ENCODE measurements at places on chromosomes 16 and 17. TPM values are rescaled to one million over a fixed set of nuclear protein-coding genes. Genes with fewer than 3 reads are reported as not detected.

KRT9 gene
- total RNA-seq, result not detected

CRYM gene
- 6.8 TPM for total RNA-seq

SPATA32 gene
- total RNA-seq, result not detected

CCDC43 gene
- total RNA-seq, result 17.1 TPM

SALL1 gene
- total RNA-seq, result not detected

EVI2B gene
- total RNA-seq, result 0.76 TPM

MYCBPAP gene
- total RNA-seq, result 2.5 TPM

NQO1 gene
- 16.2 TPM for total RNA-seq

TBC1D3C gene
- total RNA-seq, result not detected

CIITA gene
- total RNA-seq, result 96.5 TPM

GRCh38 chr16:77594799-77595596 is 127.3 kb upstream of the NUDT7 start:
- no peak for DNase-seq

- no peak for DNase-seq
Observed at GRCh38 chr16:65600629-65601028, 478.8 kb upstream of the CDH11 start.

DNA sequence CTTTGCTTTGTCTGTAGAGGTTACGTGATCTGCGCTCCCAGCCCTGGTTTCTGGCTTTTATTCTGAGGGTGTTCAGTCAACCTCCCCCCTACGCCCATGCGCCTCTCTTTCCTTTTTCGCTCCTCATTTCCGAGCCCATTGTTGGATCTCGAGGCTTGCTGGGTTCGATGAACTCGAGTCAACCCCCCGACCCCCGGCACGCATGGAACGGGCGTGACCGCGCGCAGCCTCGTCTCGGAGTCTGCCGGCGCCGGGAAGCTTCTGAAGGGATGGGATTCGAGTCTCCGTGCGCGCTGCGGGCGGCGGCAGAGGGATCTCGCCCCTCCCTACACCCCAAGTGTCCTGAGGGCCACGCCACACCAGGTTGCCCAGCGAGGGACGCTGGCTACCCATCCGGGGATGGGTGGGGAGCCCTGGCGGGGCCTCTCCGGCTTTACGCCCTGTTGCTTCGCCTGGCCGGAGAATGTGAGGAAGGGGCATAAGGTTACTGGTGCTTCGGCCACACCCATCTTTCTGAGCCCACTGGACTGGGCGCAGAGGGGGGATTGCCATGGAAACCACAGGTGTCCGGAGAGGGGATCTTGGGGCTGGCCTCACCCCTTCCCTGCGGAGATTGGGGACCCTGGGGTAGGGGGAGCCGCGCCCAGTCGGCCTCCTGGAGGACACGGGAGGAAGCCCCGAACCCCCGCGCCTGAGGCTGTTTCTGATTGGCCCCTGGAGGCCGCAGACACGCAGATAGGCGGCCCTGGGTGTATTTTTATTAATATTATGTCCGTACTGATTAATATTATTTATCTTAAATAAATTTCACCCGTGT is 1.8 kb downstream of the MAPT start:
- no peak for DNase-seq

DNA sequence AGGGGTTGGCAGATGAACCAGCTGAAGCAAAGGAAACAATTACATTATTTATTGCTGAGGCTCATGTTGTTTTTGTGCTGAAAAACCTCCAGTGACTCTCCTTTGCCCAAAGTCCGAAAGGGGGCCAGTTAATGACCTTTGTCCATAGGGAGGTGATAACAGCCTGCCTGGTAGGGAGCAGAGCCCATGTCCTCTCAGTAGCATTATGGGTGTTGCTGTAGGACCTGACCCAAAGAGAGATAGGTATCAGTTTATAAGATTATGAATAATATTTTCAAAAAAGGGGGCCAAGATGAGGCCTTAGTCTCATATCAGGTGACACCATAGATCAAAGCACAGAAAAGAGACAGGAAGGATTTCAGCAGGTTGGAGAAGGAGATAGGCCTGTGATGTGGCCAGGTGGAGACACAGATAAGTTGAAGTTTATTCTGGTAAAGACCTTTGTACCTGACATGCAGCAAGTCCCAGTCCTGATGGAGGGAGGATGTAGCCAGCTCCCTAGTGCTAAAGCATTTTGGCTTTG is 55.1 kb downstream of the CENPV start:
- no peak for DNase-seq

- peak; percentile 70 for DNase-seq
Observed at GRCh38 chr16:9437115-9437514, 345.7 kb downstream of the HAPSTR1 start.

DNA sequence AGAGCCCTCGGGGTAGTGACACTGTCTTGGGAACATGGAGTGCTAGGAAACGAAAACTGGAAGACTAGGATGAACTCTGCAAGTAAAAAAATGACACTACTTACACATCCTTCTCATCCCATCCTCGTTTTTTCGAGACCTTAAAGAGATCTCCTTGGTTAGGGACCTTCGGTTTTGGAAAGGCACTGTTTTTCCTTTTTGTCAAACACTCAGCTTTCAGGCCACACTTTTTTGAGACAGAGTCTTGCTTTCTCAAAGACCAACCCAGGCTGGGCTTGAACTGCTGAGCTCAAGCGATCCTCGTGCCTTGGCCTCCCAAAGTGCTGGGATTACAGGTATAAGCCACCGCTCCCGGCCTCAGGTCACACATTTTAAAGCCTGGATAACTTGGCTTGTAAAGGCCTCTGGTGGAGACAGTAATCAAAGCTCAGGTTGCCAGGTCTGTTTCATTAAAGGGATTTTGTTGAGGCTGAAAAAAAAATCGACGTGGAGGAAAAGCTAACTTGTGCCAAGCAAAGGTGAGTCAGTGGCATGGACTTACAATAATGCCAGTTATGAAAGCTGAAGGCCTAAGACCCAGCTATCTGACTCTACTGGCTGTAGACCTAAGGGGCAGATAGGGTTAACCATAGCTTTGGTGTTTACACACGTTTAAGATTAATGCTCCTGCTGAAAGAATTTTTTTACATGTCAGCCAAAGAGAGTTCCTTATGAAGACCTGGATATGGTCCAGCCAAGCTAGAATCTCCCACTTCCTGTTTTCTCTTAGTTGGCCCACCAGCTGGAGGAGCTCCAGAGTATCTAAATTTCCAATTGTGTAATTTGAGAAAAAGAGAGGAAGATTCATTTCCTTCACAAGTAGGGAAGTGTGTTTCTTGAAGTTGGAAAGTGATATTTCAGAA is 823 bp downstream of the NBR1 start:
- DNase-seq, result peak; percentile 63

- no peak for DNase-seq
Observed at GRCh38 chr16:4452674-4453073, 21.8 kb downstream of the NMRAL1 start.

DNA sequence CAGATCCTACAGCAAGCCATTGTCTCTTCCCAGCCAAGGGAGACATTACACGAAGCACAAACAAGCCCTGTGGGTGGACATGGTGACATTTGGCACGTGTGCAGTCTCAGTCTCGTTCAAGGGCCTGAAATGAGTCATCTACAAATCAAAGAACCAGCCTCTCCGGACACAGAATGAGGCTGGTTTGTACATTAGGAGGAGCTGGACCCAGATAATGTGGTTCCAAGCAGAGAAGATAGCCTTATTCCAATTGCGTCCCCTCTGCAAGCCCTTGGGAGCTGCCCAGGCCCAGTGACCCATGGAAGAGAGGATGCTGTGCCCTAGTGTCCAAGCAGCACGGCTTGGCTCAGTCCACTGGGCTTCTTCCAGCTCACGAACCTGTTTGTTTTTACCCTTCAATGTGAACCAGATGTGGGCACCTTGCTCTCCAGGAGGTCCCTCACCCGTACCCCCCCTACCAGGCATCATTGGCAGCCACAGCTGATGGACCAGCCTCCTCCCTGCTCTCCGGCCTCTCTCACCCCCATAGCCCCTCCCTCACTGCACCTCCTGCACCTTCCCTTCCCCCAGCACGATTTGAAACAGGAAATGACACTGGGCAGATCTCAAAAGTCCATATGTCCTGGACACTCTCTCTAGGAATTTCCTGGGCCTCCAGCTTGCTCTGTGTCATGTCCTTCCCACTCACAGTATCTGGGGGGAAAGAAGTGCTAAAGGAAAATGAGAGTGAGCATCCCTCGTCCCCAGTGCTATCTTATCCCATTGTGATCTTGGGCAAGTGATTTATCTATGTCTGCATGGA is 26.2 kb downstream of the KPNA2 start:
- no peak for DNase-seq

- DNase-seq, result peak; percentile 85
Observed at GRCh38 chr17:34171245-34171818, 83.8 kb upstream of the CCL2 start.

DNA sequence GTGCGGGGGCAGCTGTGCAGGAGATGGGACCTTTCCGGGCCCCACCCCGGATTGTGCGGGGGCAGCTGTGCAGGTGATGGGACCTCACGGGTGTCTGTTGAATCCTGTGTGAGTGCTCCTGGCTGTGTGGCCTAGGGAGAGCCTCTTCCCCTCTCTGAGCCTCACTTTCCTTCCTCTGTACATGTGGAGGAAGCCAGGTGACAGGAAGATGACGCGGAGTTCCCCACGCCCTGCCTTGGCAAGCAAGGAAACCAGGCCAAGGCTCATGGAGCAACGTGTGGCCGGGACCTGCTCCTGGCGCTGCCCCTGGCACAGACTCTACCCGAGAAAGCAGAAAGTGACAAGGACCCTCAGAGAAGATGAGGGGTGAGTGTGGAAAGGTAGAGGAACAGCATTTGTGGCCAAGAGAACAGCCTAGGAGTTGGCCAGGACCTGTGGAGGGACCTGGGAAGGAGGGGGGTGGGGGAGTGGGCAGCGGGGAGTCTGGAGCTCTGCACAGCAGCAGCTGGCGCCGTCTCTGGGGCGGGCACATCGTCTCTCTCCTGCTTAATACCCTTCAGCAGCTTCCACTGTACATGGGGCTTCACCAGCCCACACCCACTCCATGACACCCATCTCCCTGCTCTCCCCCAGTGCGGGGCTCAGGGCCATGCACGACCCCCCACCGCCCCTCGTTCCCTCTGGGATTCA is 38.4 kb upstream of the PABPN1L start:
- no peak for DNase-seq

DNA sequence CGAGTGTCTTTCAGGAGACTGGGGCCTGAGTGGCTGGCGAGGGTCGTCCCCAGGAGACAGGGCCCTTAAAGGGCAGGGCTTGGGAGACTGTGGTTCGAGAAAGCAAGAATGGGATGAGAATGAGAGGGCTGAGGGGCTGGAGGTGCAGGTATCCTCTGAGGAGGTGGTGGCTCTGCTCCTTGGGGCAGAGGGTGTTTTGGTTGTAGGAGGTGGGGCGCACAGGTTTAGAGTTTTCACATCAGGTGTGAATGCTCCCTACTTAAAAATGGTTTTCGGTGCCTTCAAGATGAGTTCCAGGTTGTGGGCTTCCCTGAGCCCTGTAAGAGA is 430 bp downstream of the BCAS3 start:
- DNase-seq, result peak; percentile 46

DNA sequence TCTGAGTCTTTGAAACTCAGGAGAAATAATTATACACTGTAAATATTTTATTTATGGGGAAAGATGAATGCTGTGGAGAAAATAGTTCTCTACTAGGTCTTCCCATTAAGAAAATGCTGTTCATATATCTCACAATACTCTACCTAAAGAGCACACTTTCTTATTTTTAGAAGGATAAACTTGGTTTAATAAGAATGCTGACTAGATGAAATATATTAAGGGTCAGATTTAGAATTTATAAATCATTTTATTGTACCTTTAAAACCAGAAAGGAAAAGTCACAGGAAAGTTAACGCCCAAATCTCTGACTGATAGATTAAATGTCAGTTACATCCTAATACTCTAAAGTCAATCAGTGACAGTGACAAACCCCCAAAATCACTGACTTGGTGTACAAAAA is 48.7 kb downstream of the SLC6A4 start:
- DNase-seq, result no peak

DNA sequence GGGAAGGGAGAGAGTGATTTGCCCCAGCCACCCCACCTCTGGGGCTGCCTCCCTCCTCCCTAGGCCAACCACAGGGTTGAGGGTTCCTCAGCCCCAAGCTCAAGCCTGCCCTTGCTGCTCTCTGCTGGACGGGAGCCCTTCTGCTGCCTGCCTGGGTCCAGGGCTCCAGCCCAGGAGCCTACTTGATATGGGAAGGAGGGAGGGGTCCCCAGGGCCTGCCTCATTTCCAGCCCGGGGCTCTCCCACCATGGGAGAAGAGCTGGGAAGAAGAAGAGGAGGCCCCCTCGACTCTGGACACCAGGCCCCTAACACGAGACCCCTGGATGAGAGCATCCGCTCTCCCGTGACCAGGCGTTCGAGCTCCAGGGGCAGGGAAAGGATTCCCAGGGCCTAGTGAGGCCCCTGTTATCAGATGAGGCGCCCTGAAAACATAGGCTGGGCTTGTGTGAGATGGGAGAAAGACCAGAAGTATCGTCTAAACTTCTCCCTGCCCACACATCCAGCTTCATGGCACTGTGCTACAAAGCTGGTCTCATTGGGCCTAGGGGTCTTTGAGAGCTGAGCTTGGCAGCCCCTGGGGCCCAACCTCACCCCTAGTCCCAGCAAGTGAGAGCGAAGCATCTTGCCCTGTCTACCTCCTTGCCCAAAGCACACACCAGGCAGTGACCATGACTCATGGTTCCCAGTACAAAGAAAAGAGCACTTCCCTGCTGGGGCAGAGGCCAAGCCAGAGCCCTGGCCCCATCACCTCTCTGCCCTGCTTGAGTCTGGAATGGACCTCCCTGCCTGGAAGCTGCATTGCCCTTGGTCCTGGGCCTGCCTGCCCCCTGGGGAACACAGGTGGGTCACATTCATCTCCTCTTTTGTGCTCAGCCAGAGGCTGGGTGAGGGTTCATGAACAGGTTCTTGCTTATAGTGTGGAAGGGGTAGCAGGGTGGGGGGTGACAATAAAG is 987 bp downstream of the SLC16A5 start:
- DNase-seq, result peak; percentile 34

GRCh38 chr16:81424771-81425170 is 19.8 kb upstream of the CMIP start:
- no peak for DNase-seq

GRCh38 chr16:27107185-27107592 is 40.5 kb downstream of the C16orf82 start:
- peak; percentile 49 for DNase-seq

DNA sequence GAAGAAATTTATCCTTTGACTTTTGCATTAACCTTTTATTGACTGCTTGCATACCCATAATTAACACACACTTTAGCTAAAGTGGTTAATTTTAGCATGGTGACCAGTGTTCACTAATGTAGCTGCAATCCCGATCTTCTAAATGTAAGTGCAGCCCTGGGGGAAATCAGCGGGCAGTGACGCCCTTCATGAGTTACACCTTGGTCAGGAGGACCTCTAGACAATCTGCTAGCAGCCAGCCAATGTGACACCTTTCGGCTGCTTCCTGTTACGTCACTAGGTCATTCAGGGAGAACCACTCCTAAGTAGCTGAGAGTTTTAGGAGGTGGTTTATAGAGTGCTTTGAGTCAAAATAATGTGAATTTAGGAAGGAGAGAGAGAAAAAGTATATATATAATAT is 180.5 kb downstream of the IRX3 start:
- no peak for DNase-seq

DNA sequence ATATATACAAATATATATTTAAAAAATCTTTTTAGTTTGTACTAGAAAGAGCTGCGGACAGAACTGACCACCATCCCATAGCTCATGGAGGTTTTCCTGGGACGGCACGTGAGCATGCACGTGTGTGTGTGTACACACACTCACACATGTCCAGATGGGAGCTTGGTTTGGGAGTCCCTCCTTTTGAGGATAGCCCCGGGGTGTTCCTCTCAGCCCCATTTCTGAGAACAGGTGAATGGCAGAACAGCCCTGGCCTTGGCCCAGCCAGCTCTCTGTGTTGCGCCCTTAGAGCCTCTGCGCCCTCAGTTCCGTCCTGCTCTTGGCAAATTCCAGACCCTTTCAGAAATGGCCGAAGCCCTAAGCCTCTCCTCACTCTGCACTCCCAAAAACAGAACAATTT is 70.1 kb downstream of the AMFR start:
- DNase-seq, result no peak

- no peak for DNase-seq
Observed at GRCh38 chr17:58320163-58320558, 8.4 kb downstream of the TSPOAP1 start.
